HFF-Myc (cell line): ENCODE measurements at places on chromosomes 1 and 21.

DNA sequence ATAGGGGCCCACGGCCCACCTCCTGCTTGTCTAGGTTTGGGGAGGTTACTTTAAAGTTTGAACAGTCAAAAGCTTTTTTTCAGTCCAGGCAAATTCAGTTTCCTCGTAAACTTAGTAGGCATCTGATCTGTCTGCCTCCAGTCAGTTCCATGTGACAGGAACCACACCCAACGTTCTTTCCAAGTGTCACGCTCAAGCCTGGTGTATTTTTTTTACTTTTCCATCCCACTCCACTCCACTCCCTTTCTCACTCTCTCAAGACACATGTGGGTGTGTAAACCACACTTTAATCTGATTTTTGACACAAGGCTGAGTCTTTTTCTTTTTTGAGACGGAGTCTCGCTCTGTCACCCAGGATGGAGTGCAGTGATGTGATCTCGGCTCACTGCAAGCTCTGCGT lies 60.3 kb upstream of the GPR153 start:
- no peak for DNase-seq

DNA sequence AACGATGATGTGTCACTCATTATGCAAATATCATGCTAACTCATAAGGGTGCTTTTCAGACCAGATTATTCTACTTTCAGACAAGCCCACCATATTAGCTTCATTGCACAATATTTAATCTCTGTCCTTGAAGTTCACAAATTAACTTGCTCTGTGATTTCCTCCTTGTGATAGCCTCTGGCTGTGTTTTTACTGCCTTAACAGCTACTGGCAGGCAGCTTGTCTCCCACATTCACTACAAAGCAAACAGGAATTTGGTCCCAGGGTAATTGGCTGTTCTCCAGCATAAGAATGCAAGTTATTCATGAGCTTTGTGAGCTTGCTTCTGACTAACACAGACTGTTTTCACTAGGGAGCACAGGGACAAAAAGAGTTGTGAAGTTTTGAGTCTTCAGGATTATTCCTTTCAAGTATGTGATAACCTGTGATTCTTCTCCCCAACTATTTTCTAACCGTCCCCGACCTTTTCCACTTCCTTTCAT lies 87.9 kb upstream of the HMCN1 start:
- DNase-seq: peak; percentile 97

DNA sequence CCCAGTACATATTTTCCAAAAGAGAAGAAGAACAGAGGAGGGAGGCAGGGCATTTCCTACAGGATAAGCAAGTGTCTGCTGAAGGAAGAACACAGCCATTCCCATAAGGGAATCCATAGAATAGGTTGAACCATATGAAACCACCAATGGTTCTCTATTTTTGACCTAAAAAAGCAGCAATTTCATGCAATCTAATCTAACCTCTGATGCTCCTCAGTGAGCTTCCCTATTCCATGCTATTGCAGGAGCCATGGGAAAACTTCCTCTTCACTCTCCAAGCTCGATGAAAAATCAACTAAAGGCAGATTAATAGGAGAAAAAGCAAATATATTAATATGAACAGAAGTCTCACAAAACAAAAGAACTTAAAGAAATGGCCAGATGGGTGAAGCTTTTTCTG lies 50.5 kb downstream of the SIPA1L2 start:
- no peak for DNase-seq

GRCh38 chr1:243851257-243851756 lies 1.3 kb upstream of the AKT3 start:
- DNase-seq: no peak

GRCh38 chr1:245751726-245752470 lies 597.1 kb downstream of the KIF26B start:
- DNase-seq: peak; percentile 36

- DNase-seq: no peak
Observed at GRCh38 chr1:145995148-145995881, 1.1 kb downstream of the TXNIP start.

DNA sequence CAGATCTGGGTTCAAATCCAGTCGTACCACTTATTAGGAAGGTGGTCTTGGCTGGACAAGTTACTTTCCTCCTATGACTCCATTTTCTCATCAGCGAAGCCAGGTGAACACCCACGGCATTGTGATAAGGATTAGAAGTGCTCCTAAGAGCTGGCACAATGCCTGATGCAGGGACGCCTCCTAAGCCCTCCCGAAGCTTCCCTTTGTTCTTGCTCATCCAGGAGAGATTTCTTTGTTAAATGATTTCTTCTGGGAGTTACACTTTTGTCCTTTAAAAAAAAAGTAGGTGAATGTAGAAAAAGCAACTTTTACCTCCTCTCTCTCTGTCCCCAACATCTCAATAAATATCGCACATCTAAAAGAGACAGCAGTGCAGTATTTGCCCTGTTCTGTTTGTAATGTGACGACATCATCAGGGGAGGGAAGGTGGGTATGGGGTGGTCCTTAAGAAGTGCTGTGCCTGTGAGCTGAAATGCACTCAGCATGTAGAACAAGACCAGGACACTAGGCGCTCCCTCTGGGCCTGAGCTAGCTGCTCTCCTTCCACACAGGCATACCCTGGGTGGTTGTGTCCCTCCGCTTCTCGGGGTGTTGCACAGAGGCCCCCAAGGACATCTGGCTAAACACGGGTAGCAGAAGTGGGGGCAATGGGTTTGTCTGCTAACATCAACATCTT lies 43.9 kb downstream of the SUSD4 start:
- DNase-seq: no peak

DNA sequence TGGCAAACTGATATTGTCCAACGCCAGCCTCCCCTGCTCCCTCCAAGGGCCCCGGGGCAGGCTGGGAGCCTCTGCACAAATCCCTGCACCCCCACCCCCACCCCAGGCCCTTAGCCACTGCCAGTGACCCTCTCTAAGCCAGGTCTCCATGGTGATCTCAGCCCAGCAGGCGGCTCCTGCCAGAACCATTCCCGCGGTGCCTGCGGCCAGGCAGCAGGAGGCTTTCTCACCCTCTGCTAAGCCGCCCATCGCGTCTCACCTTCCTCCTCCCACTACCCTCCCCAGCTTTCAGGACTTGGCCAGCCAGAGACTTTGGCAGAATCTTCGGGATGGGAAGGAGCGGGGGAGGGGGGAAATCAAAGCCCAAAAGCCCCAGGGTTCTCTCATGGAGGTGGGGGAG lies 46.8 kb upstream of the WASF2 start:
- DNase-seq: no peak

- no peak for DNase-seq
Observed at GRCh38 chr1:171350594-171350993, 36.6 kb downstream of the FMO4 start.

- no peak for DNase-seq
Observed at GRCh38 chr1:64114012-64114525, 89.4 kb upstream of the UBE2U start.

DNA sequence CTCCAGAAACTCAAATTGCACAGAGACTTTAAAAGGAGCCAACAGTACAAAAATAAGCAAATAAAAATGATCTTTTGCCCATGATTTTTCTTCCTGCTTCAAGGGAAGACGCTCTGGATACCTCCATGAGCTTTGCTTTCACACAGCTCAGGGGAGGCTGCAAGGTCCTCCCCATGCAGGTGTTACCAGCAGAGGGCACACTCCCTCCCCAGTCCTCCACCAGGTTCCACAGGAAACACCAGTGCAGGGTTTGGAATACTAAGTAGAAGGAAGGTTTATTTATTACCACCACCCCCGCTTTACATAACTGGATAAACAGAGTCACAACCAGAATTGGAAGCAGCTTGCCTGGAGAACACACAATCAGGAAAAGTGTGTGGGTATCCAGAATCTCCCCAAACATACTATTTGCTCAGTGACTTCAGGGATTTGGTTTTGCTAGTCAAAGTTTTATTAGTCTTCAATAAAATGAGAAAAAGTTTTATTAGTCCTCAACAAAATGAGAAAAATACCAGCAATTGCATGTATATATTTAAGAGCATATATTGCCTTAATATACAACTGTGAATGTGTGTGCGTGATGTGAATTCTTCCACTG lies 37.3 kb downstream of the HSD3B1 start:
- no peak for DNase-seq

DNA sequence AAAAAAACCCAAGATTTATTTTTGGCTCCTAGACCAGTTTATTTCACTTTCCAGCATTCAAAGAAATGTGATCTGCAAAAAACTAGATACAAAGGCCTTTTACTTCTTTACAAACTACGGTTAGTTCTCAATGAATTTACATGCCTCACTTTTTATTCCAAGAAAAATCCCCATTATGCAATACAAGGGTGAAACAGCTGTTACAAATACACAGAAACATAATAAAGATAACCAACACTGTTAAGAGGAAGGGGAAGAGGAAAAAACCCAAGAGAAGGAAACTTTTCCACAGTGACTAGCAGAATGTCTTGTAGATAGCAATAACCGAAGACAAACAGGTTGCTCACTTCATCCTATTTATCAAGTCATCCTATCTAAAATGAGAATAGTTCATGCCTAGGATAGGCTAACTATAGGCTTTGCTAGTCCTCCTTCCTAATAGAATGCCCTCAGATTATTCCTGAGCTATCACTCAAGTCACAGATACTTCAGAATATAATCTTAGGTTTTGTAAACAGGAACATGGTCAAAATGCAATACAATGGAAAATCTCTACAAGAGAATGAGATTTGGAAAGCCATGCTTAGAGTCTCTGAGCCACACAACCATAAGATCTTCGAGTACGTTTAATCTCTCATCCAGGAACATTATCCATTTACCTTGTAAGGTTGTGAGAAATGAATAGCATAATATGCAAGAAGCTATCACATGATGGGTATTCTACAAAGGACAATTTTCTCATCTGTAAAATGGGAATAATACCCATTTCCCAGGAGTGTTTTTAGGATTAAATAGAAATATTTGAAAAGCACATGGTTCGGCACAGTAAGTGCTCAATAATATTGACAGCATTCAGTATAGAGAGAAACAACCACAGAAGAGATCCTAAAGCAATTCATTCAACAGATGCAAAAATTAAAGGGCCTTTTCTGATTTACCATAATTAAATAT lies 5.4 kb downstream of the PNRC2 start:
- no peak for DNase-seq

GRCh38 chr1:207805841-207806421 lies 54.1 kb downstream of the CD46 start:
- peak; percentile 90 for DNase-seq

DNA sequence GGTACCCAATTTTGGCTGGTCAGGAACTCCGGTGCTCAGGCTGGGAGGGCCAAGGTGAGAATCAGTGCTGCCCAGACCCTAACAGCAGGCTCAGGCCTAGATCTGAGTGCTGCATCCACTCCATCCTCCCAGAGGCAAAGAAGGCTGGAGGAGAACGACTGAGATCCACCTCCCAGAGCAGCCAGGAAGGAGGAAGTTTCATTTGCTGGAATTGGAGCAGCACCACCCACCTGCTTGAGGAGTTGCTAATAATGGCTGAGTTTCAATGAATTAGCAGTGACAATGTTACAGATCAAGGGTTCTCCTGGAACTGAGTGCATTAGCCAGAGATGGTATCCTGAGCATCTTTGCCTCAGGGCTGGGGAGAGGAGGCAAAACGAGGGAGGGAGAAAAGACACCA lies 46.7 kb upstream of the KLHDC7A start:
- no peak for DNase-seq

GRCh38 chr21:37700641-37701202 lies 215.5 kb downstream of the KCNJ6 start:
- peak; percentile 83 for DNase-seq
